ENCODE measurements at places on chromosomes 6 and 20.

DNA sequence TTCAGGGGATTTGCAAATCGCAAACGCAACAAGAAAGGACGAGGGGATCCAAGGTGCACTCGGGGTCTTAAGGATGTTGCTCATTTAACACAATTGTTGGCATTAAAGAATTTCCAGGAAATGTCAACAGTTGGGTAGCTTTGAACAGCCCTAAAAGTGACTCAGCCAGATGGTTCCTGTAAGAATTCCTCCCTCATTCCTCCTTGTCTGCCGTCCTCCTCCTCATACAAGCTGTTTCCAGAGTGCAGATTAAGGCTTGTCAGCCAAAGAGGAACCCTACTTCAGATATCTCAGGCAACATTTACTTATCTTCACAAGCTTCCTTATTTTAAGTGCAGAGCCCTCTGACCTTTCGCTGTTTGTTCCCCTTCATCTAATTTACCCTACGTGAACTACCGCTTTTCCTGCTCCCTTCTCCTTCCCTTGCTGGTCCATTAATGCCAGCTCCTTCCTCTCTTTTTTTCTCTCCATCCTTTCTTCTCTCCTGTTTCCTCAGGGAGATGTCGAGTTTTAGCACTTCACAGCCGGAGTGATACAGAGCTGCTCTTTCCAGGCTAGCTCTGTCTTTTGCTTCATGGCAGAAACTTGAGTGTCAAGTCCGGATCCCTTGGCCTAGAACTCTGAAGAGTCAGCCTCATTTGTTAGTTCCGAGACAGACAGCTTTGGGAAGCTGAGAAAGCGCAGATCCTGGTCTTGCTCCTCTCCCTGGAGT, 26.1 kb upstream of the TBC1D7 start:
- peak; percentile 59 for DNase-seq

DNA sequence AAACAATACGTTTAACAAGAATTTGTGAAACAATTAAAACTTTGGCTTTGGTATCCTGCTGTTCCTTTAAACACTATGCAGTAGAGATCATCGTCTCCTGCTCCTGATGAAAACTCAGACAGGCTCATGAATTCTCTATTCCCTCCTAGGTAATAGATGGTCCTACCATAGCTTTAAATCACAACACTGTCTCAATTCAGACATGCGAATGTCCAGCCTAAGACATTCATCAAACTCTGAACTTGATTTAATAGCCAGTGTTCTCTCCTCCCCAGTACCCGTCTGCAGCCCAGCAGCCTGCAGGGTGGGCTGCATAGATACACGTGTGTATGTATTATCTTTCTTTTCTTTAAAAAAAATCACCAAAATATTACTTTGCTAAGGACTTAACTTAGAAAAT, 232.8 kb downstream of the TTLL2 start:
- DNase-seq: no peak

DNA sequence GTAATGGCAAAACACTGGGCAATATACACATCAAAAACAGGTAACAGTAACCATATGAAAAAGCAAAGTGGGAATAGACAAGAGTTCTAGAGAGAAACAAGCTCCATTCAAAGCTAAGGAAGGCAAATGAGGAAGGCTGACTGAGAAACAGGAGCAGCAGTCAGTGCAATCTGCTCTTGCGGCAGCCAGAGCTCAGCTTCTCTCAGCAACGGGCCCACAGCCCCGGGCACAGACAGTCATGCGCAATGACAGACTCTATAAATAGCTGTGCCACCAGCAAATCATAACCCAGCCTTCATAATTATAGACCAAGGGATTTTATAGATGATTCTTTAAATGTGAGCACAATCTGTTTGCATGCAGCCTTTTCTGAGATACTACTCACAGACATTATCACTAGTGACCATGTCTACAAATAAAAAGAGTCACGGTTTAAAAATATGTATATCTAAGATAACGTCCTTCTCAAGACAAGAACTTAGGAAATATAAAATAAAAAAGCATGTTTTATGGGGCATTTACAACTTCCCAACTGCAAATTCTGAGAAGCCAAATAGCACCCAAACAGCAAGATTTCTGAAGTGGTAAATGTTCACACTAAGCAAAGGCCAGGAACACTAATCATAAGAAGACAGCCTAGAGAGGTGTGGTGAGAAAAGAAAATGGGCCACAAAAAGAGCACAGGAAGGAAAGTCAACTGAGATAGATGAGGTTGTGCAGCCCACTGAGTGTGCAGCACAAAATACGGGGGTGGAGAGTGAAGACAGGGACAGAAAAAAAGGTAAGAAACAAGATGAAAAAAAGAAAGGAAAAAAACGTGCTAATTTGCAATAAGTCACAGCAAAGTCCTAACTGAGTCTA, 39.9 kb upstream of the BEND6 start:
- DNase-seq: no peak

DNA sequence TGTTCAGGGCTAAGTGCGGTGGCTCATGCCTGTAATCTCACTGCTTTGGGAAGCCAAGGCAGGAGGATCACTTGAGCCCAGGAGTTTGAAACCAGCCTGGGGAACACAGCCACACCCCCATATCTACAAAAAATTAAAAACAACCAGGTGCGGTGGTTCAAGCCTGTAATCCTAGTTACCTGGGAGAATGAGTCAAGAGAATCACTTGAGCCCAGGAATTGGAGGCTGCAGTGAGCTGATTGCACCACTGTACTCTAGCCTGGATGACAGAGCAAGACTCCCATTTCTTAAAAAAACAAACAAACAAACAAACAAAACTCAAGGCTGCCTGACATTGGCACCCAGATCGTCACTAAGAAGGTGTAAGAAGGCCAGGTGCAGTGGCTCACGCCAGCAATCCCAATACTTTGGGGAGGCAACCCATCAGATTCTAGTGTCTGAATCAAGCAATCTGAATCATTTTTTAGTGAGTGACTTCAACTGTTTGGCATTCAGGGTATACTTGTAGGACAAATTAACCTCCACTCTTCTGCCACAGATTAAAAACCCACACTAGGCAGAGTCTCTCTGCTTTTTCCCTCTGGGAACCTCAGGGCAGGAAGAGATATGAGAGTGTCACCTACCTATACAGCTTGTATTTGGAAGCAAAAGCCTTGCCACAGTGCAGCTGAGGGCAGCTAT, 6.1 kb downstream of the PLAGL2 start:
- DNase-seq: no peak

DNA sequence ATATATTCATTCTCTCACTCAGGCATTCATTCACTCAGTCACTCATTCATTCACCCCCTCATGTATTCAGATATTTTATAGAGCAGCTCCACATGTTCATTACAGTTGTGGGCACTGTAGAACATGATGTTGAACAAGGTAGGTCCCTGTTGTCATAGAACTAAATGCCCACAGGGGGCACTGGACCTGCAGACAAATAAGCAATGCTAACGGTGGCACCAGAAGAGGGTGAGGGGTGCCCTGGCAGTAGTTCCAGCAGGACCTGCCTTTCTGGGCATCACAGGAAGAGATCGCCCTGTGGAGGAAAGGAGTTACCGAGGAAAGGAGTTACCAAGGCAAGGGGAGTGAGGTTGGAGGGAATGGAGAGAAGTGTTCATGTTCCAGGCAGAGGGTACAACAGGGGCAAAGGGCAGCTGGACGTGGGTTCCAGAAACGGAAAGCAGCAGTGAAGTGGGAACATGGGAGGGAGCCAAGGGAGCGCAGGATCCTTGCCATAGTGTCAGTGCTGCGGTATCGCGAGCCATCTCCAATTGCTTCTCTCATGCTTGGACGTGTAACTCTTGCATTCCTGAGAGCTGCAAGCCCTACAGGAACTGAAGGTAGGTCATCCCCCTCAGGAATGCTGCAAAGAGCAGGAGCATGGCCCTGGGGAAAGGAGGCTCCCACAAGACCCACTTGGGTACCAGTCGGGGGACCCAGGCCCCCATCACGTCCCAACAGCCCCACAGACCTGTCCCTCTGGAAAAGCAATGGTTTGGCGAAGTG, 128.2 kb downstream of the EDN3 start:
- no peak for DNase-seq

DNA sequence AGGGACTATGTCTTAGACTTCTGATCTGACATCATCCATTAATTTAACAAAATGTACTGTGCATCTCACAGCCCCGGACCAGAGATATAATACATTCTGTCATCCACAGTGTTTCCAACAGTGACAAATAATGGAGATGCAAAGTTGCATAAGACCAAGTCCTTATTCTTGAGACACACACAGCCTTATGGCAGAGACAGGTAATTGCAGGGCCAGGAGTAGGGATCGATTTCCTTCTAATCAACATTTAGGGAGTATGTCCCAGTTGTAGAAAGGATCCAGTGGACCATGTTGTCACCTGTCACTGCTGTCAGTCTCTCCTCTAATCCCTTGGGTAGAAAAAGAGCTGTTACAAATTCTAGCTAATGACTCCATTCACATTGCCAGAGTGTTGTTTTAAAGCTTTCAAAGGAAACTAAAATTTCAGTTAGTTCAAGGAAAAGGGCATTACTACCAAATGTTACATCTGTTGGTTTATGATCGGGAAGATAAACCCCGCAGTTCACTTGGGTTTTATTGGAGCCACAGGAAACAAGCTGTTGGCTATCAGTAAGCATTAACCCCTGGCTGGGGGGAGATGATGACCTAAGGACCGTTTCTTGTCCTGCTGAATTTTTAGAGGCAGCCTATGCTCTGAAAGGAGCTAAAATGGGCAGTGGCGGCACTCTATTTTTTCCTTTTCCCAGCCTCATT, 111.4 kb upstream of the ATXN1 start:
- no peak for DNase-seq

DNA sequence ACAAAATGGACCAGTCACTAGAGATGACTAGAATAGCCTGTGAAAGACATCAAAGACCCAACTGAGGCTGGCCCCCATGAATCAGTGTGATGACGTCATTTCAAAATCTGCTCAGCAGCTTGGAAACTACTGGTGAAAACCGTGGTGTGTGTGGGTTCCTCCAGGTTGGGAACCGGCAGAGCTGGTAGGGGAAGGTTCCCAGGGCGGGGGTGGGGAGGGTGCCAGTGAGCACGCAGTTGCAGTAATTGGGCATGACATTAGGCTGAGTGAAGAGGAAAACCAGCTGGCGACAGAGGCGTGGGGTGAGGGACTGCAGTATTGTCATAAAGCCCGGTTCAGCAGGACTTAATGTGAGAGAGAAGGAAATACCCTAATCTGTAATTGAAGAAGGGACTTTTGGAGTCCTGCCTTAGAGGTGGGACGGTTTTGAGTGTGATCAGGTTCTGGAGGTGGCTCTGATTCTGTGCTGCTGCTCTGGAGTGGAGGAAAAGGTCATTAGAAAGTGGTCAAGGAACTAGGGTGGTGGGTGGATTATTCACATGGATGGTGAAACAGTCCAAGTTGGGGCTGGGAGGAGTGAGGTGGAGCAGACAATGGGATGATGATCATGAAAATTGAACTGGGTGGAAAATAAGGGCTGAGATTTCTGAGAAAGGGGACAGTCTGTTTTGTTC, 52.0 kb upstream of the MTHFD1L start:
- DNase-seq: no peak

DNA sequence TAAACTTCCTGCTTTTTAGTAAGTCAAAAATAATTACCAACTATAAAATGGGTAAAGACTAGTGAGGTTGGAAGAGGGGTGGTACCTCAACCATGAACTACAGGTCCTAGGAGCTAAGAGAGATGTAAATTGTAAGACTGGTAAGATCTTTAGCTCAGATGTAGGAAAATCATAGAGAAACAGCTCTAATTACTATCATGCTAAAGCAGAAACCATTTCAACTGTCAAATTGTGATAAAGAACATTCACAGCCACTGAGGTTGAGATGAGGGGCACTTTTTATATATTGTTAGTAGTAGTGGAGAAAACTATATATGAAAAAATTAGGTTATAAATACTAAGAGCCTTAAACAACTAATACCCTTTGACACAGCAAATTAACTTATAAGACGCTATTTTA, 20.0 kb downstream of the CDK19 start:
- DNase-seq: no peak

DNA sequence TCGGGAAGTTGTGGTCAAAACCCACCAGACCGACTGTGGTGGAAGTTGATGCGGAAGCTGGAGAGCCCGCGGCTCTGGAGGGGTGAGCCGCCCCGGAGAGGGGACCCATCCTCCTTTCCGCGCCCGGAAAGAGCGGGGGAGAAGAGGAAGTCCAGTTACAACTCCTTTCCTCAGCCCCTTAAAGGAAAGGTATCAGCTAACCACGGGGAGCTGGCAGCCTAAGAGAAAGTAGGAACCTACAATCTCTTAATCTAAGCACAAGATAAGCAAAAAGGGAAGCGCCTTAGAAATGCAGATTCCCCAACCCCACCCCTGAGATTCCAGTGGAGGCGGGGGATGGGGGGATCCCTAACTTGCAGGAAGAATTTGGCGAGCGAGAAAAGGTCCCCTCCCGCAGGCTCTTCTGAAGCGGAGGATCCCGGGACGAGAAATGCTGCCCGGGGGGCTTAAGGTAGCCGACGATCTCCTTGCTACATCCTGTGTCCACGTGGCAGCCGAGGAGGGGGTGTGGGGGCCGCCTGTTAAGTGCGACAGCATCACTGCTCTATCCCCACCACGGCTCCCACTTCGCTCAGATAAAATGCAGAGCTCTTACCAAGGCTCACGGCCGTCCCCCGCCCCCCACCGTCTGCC, 87.5 kb downstream of the ZFP64 start:
- peak; percentile 78 for DNase-seq

GRCh38 chr6:7591770-7592169, 1.8 kb downstream of the SNRNP48 start:
- no peak for DNase-seq

GRCh38 chr20:63574156-63574828, at the start of gene HELZ2:
Gene HELZ2 (minus strand): TSS chr20:63574239. CDS start chr20:63572385, 1,854 bp downstream.
- peak; percentile 98 for DNase-seq

GRCh38 chr20:8549192-8549591, 417.1 kb downstream of the PLCB1 start:
- DNase-seq: no peak

- DNase-seq: no peak
Observed at GRCh38 chr20:56580226-56580625, 47.2 kb downstream of the FAM209B start.

DNA sequence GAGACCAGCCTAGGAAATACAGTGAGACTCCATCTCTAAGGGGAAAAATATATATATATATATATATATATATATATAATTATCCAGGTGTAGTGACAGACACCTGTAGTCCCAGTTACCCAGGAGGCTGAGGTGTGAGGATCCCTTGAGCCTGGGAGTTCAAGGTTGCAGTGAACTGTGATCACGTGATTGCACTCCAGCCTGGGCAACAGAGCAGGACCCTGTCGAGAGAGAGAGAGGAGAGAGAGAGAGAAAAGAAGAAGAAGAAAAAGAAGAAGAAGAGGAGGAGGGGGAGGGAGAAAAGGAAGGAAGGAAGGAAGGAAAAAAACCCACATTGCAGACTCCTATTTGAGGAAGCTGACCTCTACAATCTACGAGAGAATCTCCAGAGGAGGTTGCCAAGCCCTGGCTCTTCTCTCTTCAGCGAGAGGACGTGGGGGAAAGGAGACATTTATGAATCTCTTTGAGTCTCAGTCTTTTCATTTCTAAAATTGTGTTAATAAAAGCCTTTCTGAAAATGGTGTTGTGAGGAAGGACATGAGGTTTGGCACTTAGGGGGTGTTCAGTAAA, 49.7 kb downstream of the COL11A2 start:
- no peak for DNase-seq

- DNase-seq: no peak
Observed at GRCh38 chr20:37907330-37907676, 4.4 kb downstream of the VSTM2L start.

GRCh38 chr20:37228082-37228481, 33.5 kb downstream of the GHRH start:
- DNase-seq: no peak

Measured in HTR-8/SVneo (cell line).